ENCODE measurements at places on chromosomes 7 and 10.

GRCh38 chr10:123501148-123501547 is 165.0 kb upstream of the GPR26 start:
- DNase-seq, result no peak

GRCh38 chr10:61939902-61940301 is 38.4 kb downstream of the ARID5B start:
- no peak for DNase-seq

DNA sequence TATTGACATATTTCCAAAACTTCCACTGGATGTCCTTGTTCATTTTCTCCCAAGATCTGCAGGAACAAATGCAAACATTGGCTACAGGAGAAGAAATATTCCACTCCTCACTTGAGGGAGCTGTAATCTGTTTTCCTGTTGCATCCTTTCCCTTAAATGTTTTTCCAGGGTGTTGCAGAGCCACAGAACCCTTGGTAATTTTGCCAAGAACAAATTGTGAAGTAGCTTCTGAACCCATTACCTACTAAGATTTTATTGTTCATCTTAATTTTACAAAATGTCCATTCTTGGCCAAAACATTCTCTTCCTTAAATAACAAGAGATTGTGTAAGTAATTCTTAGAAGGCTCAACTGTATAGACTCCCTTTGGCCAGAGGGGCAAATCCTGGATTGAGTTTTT is 177.0 kb downstream of the GNAT3 start:
- no peak for DNase-seq

DNA sequence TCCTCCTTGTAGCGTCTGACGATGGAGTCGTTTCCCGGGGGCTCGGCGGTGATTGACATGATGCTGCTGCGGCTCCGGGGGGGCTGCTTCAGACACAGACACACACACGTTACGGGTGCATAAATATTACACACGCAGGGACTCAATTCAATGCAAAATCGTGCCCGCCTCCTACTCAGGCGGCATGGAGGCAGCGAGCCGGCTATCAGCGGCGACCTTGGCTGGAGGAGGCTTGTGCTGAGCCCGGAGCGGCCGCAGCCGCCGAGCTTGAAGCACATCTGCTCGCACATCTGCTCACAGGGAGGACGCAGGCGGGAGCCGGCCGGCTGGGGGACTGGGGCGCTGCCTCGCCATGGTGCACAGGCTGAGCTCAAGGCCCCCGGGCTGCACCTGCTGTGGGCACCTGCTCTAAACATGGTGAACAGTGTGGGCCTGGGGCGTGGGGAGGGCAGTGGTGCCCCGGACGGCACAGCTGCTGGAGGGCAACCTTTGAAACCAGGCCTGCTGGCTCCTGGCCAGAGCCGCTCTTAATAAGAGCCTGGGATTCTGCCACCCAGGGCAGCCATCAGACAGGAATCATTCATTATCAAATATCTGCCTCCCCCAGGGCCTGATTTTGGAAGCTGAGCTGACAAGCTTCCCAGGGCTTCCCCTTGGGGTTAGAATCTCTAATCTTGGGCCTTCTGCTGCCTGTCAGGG is 84.7 kb upstream of the GNA12 start:
- no peak for DNase-seq

- no peak for DNase-seq
These were observed 160.1 kb downstream of the FZD1 start for GRCh38 chr7:91424371-91424770.

GRCh38 chr10:4532976-4533375 is 293.0 kb upstream of the AKR1E2 start:
- DNase-seq, result no peak
